ENCODE measurements at places on chromosomes 7 and 10.

DNA sequence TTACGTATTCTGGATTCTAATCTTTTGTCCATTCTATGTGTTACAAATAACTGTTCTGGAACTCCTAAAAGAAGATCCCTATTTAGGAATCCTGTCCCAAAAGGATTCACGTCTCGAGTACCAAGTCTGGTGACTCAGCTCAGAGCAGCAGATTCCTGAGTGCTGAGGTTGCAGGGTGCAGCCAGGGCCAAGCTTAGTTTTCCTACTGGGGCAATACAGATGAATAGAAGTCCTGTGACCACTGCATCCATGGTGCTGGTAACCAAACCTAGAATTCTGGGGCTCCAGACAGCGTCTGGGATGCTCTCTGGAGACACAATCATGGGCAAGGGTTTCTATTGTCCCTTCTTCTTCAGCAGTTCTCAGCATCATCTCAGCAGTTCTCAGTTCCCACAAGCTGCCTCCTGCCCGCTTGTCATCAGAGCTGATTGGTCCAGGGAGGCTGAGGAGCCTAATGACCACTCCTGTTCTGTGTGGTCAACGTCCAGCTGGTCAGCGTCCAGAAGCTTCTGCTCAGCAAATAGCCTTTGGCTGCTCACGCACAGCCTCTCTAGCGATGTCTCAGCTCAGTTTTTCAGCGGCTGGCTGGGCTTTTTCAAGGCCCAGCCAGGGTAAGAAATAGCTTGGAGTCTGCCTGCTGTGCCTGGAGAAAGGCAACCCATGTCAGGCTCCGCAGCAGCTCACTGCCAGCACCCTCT is 50.4 kb upstream of the C7orf33 start:
- DNase-seq, result no peak

GRCh38 chr7:130292682-130293257 is at the start of gene CPA4:
Gene CPA4, plus strand, starts transcription at chr7:130293161. Its CDS starts 20 bp downstream, at chr7:130293181.
- DNase-seq, result no peak

- DNase-seq, result no peak
These were observed 6.4 kb upstream of the MMP21 start for GRCh38 chr10:125782054-125782453.

- no peak for DNase-seq
These were observed 16.5 kb downstream of the C1QL3 start for GRCh38 chr10:16505161-16505560.

DNA sequence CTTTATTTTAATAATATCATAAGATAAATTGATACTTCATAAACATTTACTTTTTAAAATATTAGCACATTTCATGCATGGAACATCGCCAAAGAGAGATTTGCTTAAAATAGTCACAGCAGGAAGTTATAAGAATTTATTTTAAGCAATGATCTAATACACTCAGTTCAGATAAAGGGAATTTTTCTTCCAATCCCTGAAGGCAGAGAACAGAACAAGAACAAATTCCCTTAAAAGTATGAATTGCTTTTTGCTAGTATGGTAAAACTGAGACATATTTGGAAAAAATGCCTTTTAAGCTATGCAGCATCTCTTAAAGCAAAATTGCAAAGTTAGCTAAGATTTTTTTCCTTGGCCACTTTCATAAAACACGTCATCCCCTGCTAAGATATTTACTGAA is 91.0 kb downstream of the SEMA3D start:
- no peak for DNase-seq

GRCh38 chr10:12960334-12960898 is 41.1 kb downstream of the CCDC3 start:
- DNase-seq, result no peak

- no peak for DNase-seq
These were observed 3.2 kb downstream of the MRPL43 start for GRCh38 chr10:100983868-100984671.

GRCh38 chr10:124867304-124867703 is 65.7 kb downstream of the ABRAXAS2 start:
- DNase-seq, result no peak

DNA sequence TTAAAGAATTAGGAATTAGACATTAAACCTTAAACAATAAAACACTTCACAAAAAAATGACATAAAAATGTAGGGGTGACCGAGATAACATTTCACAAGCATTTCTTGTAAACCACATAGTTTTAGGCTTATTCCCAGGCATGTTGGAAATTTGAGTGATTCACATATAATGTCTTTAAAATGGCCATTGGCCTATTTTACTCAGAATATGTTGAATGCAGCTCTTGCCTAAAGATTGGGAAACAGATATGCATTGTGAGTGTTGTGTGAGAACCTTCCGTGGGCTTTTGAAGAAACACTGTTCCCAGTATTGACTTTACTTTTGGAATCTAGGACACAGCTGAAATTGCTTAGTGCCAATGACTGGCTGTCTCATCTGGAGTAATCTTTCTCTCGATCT is 79.6 kb downstream of the ARL5B start:
- no peak for DNase-seq

- no peak for DNase-seq
These were observed 42.4 kb downstream of the PROSER2 start for GRCh38 chr10:11865561-11865960.

DNA sequence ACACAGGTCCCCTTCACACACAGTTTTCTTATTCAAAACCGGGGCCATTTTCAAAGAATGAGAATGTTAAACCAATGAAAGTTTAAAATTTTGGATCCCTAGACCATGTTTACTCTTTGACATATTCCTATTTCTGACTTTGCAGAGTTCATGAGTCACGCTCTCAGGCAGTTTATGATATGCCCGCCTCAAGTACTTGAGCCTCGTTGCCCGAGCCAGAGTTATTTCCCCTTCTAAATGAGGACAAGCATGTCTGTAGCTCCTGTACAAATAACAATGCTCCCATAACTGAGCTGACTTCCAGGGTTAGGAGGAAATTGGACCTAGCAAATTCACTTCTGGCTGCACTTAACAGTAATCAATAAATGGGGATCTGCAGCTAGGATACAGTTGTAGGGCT is 87.9 kb upstream of the PDE1C start:
- DNase-seq, result no peak

GRCh38 chr10:111804781-111805180 is 378.8 kb downstream of the GPAM start:
- no peak for DNase-seq

All from head of caudate nucleus (tissue), 42 donors.